ENCODE measurements at places on chromosomes 6 and 20. TPM values are rescaled to one million over a fixed set of nuclear protein-coding genes. Genes with fewer than 3 reads are reported as not detected.
A peak's percentile ranks its signal among the peaks of the same experiment; 100 is the strongest.

ZBTB12 gene
- polyA plus RNA-seq: 0.11 TPM

ARMC2 gene
- polyA plus RNA-seq: 3.5 TPM

SIRPB2 gene
- 81.5 TPM for polyA plus RNA-seq

CLPSL1 gene
- polyA plus RNA-seq: not detected

PTCRA gene
- not detected for polyA plus RNA-seq

PBOV1 gene
- not detected for polyA plus RNA-seq

FRMD1 gene
- polyA plus RNA-seq: not detected

CTAGE9 gene
- polyA plus RNA-seq: not detected

CPXM1 gene
- polyA plus RNA-seq: 0.05 TPM

CAGE1 gene
- 0.03 TPM for polyA plus RNA-seq

GRCh38 chr20:43776691-43777090 lies 49.9 kb upstream of the GTSF1L start:
- H3K4me1 ChIP-seq: no peaks in the 10 kb centered on the region
- no peak for DNase-seq
- H3K27ac ChIP-seq: no peak overlapping the region
- no peaks in the 10 kb centered on the region for H3K36me3 ChIP-seq

DNA sequence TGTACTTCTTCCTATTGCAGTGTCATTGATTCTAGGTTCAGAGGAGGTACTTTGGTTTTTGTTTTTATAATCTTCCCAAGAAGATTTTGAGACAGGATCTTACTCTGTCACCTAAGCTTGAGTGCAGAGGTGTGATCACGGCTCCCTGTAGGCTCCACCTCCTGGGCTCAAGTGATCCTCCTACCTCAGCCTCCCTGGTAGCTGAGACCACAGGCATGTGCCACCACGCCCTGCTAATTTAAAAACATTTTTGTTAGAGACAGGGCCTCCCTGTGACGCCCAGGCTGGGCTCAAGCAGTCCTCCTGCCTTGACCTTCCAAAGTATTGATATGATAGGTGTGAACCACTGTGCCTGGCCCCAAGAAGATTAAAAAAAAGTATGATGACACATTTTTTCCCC lies 3.4 kb upstream of the SLC17A5 start:
- H3K27me3 ChIP-seq: no peaks in the 10 kb centered on the region
- H3K36me3 ChIP-seq: no peaks in the 10 kb centered on the region
- H3K4me3 ChIP-seq: no peak overlapping the region
- no peak overlapping the region for H3K27ac ChIP-seq
- H3K4me1 ChIP-seq: peaks cover 14% of the 10 kb centered on the region

- H3K36me3 ChIP-seq: no peaks in the 10 kb centered on the region
- H3K4me1 ChIP-seq: no peaks in the 10 kb centered on the region
- DNase-seq: no peak
- H3K27me3 ChIP-seq: no peaks in the 10 kb centered on the region
These were observed 25.4 kb upstream of the ZNF831 start for GRCh38 chr20:59138114-59138748.

GRCh38 chr6:137475103-137475502 lies 19.1 kb downstream of the OLIG3 start:
- H3K36me3 ChIP-seq: no peaks in the 10 kb centered on the region
- H3K27me3 ChIP-seq: peaks cover 59% of the 10 kb centered on the region
- no peaks in the 10 kb centered on the region for H3K4me1 ChIP-seq
- DNase-seq: no peak

DNA sequence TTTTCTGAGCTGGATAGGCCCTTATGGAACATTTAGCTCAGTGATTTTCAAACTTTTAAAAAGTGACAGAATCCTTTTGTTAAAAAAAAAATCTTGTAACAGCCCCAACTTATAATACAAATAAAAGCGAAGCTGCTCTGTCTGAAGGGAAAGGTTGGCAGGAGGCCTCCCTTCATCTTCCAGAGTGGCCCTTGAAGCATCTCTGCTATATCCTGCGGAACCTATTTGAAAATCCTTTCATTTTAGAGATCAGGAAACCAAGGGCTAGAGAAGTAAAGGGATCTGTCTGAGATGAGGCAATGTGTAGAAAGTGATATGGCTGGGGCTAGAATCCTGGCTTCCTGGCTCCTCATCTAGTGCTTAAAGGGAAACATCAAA lies 107.8 kb downstream of the UBE3D start:
- H3K27ac ChIP-seq: no peak overlapping the region
- no peaks in the 10 kb centered on the region for H3K36me3 ChIP-seq
- H3K4me1 ChIP-seq: no peaks in the 10 kb centered on the region
- no peak overlapping the region for H3K4me3 ChIP-seq

DNA sequence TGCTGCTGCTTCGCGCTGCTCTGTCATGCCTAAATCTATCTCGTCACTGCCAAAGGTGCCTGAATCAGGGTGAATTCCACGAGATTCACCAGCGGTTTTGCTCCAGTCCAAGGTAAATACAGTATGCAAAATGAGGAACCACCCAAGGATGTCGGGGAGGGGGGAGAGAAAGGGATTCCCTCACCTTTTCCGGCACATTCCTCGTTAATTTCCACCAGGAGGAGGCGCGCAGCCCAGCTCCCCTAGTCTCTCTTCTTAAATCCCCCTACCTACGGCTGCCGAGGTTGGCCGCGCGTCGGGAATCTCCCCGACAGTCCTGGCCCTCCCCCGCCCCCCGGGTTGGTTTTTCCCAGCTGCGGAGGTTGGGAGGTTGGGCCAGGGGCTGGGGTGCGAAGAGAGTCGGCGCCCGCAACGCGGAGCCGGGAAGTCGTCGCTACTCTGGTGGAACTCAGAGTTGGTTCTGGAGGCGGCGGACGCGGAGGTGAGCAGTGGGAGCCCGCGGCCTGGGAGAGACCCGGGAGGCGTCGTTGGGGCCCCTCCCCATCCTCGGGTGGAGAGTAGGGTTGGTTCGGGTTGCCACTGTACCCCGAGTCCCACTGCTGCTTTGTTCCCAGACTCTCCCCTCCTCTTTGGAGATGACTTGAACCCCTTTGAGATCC lies at the start of gene TPBG:
Gene TPBG (plus strand): TSS at position 390 of the 659 bp plus-strand sequence. CDS start 1,145 bp downstream, outside the sequence.
- H3K27me3 ChIP-seq: peaks cover 51% of the 10 kb centered on the region
- peak within 1 kb of the TSS; percentile 28 for H3K4me3 ChIP-seq
- no peak within 1 kb of the TSS for H3K27ac ChIP-seq
- H3K36me3 ChIP-seq: no peaks in the 10 kb centered on the region
- H3K4me1 ChIP-seq: peaks cover 24% of the 10 kb centered on the region

- no peaks in the 10 kb centered on the region for H3K27me3 ChIP-seq
- no peaks in the 10 kb centered on the region for H3K4me1 ChIP-seq
- no peak for DNase-seq
- no peaks in the 10 kb centered on the region for H3K36me3 ChIP-seq
- H3K27ac ChIP-seq: no peak overlapping the region
These were observed 100.1 kb downstream of the GRM4 start for GRCh38 chr6:34045771-34046170.

GRCh38 chr20:63381781-63382431 lies 20.8 kb upstream of the CHRNA4 start:
- no peak overlapping the region for H3K4me3 ChIP-seq
- DNase-seq: peak; percentile 4
- H3K36me3 ChIP-seq: no peaks in the 10 kb centered on the region

- H3K27me3 ChIP-seq: no peaks in the 10 kb centered on the region
- H3K4me3 ChIP-seq: no peak overlapping the region
- DNase-seq: no peak
- H3K27ac ChIP-seq: no peak overlapping the region
- no peaks in the 10 kb centered on the region for H3K4me1 ChIP-seq
These were observed 27.1 kb downstream of the COL12A1 start for GRCh38 chr6:75178757-75179156.

DNA sequence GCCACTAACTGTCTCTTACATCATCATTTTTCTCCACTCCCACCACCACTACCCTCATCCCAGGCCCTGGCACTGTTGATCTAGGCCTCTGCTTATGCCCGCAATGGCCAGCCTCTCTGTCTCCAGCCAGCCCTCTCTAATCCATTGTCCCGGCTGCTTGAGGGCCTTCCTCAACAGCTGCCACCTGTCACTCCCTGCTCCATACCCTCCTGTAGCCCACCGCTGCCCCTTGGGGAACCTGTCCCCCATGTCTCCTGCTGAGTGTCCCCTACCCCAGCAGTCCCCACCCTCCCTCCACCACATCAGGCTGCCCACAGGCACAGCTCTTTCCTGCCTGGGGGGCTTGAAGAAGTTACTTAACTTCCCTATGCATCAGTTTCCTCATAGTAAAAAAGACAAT lies 13.4 kb downstream of the TEAD3 start:
- no peak for DNase-seq
- no peaks in the 10 kb centered on the region for H3K27me3 ChIP-seq
- peaks cover 11% of the 10 kb centered on the region for H3K4me1 ChIP-seq

DNA sequence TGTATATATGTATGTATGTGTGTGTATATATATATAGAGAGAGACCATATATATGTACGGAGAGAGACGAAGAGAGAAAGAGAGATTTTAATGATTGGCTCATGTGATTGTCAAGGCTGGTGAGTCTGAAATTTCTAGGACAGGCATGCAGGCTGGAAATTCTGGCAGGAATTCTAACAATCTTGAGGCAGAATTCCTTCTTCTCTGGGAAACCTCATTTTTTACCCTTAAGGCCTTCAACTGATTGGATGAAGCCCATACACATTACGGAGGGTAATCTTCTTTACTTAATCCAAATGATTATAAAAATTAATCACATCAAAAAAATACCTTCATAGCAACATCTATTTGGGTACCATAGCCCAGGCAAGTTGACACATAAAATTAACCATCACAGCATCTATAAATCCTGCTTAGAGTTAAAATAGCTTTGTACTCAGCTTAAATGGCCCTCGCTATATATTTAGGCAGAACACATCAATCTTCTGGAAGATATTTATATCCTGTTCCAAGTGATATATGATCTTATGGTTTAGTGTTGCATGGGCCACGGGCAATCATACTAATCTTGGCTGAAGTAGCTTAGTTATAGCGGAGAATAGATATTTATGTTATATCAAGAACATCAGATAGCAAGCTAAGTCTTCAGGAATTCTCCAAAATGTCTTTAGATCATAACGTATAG lies 36.6 kb downstream of the ABRACL start:
- no peak overlapping the region for H3K4me3 ChIP-seq
- no peaks in the 10 kb centered on the region for H3K36me3 ChIP-seq
- no peak for DNase-seq

GRCh38 chr6:28176373-28176772 lies 34.7 kb downstream of the ZKSCAN8 start:
- no peaks in the 10 kb centered on the region for H3K27me3 ChIP-seq
- H3K4me3 ChIP-seq: no peak overlapping the region
- H3K36me3 ChIP-seq: no peaks in the 10 kb centered on the region
- no peaks in the 10 kb centered on the region for H3K4me1 ChIP-seq
- no peak for DNase-seq

DNA sequence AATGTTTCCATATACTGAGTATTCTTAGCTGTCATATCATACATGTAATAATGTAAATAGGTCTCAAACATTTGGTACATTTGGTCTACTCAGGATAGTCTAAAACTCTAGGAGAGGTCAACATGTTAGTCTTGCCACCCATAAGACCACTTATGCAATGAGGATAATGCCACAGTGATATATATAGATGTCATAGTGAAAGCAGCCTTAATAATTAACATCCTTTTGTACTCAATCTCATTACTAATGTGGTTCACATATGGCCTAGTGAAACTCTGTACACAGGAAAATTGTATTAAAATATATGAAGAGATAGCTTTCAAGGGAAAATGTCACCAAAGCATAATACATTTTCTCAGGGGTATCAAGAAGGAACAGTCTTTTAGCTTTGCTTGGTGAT lies 577.9 kb downstream of the TFAP2B start:
- no peak overlapping the region for H3K27ac ChIP-seq
- H3K36me3 ChIP-seq: no peaks in the 10 kb centered on the region
- no peaks in the 10 kb centered on the region for H3K27me3 ChIP-seq
- H3K4me1 ChIP-seq: no peaks in the 10 kb centered on the region

DNA sequence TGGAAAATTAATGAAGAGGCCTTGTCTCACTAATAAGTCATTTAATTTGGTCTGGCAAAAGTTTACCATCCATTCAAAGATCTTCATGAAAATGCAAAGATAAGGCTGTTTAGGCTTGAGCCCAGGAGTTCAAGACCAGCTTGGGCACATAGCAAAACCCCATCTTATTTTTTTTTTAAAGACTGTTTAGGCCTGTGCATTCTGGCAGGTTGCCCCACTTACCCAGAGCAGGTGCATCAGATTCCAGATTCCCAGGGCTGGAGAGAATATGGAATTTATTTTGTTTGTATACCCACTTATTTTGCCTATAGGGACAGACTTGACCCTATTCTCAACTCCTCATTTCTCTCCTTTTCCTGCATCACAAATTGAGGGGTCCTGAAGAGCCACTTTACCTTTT lies 5.7 kb downstream of the FOXO3 start:
- peak overlapping the region; percentile 61 for H3K4me3 ChIP-seq
- H3K4me1 ChIP-seq: peaks cover 76% of the 10 kb centered on the region
- no peak for DNase-seq
- peak overlapping the region; percentile 98 for H3K27ac ChIP-seq
- H3K27me3 ChIP-seq: no peaks in the 10 kb centered on the region

- no peaks in the 10 kb centered on the region for H3K27me3 ChIP-seq
- H3K4me1 ChIP-seq: peaks cover 3% of the 10 kb centered on the region
These were observed 13.2 kb upstream of the ZBTB24 start for GRCh38 chr6:109496036-109496772.

GRCh38 chr20:23412026-23412425 lies 9.3 kb downstream of the NAPB start:
- DNase-seq: no peak
- H3K4me1 ChIP-seq: no peaks in the 10 kb centered on the region
- no peak overlapping the region for H3K27ac ChIP-seq
- no peaks in the 10 kb centered on the region for H3K27me3 ChIP-seq

- H3K4me1 ChIP-seq: no peaks in the 10 kb centered on the region
- no peak overlapping the region for H3K27ac ChIP-seq
- no peaks in the 10 kb centered on the region for H3K27me3 ChIP-seq
- DNase-seq: no peak
- H3K4me3 ChIP-seq: no peak overlapping the region
- no peaks in the 10 kb centered on the region for H3K36me3 ChIP-seq
These were observed 384.4 kb downstream of the BMP2 start for GRCh38 chr20:7151676-7152470.

DNA sequence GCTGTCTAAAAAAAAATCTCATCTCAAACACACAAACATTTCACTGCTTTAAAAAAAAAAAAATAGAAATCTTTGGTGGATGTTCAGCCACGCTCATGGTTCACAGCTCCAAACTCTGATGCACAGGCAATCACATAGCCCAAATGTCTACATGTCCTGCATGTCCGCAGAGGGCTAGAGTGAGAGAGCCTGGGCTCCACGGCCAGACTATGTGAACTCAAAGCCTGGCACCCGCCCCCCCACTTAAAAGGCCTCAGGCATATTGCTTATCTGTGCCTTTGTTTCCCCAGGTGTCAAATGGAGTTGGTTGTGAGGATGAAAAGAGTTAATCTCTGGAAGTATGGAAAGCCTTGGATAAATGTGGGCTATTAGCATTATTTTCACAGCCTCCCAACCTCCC lies 10.5 kb upstream of the PTGIS start:
- DNase-seq: no peak
- peaks cover 11% of the 10 kb centered on the region for H3K4me1 ChIP-seq
- H3K4me3 ChIP-seq: no peak overlapping the region
- no peaks in the 10 kb centered on the region for H3K27me3 ChIP-seq
